Right cardiac atrium (tissue), 5 donors: ENCODE measurements at places on chromosomes 11 and 22. TPM values are rescaled to one million over a fixed set of nuclear protein-coding genes. Genes with fewer than 3 reads are reported as not detected.

The CD3E gene
- 1.2 TPM for total RNA-seq

The HBD gene
- not detected for total RNA-seq

The IGF2 gene
- 40.2 TPM for total RNA-seq

The GNG3 gene
- not detected for total RNA-seq

The XKR3 gene
- total RNA-seq: not detected

The OR6T1 gene
- total RNA-seq: not detected

The MMP8 gene
- total RNA-seq: not detected

The OR10D3 gene
- total RNA-seq: not detected

The CARNS1 gene
- total RNA-seq: 12.4 TPM
